ENCODE measurements at places on chromosomes 3 and 15.

DNA sequence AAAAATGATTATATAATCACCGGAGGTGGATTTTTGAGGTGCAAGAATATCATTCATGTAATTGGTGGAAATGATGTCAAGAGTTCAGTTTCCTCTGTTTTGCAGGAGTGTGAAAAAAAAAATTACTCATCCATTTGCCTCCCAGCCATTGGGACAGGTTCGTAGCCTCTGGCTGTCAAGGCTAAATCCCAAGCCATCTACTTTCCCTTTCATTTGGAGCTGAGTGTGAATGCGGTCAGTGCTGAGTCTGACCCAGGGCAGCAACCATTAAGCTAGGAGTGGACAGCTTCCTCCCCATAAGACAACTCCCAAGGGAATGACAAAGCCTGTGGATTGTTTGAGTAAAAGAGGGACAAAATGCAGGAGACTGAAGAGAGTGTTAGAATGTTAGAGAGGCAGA, 33.6 kb downstream of the PARP14 start:
- DNase-seq = no peak

GRCh38 chr3:157135671-157136396, 24.1 kb downstream of the CCNL1 start:
- no peak for DNase-seq

DNA sequence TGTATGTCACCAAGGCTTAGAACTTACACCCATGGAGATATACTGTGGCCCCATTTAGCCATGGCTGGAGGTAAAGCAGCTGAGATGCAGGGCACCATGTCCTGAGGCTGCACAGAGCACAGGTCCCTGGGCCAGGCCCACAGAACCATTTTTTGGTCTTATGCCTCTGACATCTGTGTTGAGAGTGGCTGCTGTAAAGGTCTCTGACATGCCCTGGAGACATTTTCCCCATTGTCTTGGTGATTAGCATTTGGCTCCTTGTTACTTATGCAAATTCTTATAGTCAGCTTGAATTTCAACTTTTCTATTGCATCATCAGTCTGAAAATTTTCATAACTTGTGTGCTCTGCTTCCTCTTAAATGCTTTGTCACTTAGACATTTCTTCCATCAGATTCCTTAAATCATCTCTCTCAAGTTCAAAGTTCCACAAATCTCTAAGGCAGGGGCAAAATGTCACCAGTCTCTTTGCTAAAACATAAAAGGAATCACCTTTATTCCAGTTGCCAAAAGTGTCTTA, 701.3 kb downstream of the EPHA3 start:
- DNase-seq = no peak

DNA sequence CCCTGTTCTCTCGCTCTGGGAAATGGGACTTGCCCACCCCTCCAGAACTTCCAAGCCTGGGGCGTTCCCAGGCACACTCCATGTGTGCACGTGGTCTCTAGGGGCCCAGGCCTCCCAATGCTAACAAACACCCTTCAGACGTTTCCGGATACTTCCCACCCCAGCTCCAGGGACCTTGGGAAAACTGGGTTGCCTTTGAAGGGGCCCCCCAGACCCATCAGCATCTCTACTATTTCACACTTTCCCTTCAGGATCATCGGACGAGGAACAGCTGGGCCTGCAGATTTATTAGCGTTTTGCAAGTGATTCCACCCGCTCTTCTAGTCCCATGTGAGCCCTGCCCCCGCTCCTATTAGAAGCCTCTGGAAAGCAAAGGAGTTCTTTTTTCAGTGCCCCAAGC, 63.2 kb downstream of the MAGEF1 start:
- DNase-seq = no peak

- no peak for DNase-seq
These were observed 41.8 kb downstream of the NCEH1 start for GRCh38 chr3:172669021-172669420.

DNA sequence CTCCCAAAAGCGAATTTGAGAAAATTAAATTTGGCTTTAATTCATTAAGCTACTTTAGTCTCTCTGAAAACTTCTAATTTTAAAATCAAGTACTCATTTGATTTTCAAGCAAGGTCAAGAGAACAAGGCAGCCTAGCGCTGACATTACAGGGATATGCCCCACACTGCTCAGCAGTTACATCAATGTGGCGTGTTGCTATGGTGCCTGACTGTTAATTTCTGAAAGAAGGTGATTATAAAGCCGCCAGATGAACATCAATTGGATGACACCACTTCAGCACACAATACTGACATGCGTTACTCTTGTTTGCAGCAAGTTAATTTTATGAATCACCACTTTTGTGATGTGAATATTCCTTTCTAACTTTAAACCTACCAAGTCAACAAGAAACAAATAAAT, 284.4 kb downstream of the FOXP1 start:
- DNase-seq = no peak

- no peak for DNase-seq
These were observed 295.6 kb downstream of the ZBBX start for GRCh38 chr3:167084545-167084944.

- no peak for DNase-seq
These were observed 25.4 kb downstream of the ALS2CL start for GRCh38 chr3:46668116-46668515.

DNA sequence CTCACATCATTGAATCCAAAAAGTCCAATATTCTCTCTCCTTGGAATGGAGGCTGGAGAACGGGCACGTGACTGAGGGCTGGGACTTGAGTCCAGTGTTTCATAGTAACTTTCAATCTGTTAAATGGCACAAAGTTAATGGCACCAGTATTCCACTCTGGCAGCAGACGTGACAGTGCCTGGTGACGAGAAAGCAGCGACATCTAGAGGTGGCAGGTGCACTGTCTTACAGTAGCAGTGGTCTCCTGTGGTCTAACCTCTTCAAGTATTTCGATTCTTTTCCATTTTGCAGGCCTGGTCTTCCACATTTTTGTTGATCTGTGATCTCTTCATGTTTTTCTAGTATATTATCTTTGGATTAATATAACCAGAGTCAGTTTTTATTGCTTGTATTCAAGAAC, 107.1 kb downstream of the OXSM start:
- DNase-seq = no peak

DNA sequence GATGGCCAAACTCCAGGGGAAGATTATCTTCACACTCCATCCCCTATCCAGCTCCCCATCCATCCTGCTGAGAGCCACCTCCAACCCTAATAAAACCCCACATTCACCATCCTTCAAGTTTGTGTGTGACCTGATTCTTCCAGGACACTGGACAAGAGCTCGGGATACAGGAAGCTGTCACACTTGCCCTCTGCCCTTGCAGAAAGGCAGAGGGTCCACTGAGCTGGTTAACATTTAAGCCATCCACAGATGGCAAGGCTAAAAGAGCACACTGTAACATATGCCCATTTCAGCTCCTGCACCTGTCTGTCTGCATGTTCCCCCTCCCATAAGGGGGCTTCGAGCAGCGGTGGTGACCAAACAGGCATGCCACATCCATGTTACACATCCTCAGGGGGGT, 29.8 kb downstream of the SETMAR start:
- no peak for DNase-seq

GRCh38 chr3:9088441-9089353, 125.4 kb upstream of the RAD18 start:
- DNase-seq = no peak

- no peak for DNase-seq
These were observed 9.2 kb upstream of the EPB42 start for GRCh38 chr15:43229977-43230376.

GRCh38 chr3:149971403-149972075, 844 bp upstream of the PFN2 start:
- peak; percentile 1 for DNase-seq

GRCh38 chr3:197298945-197299854, 788 bp upstream of the DLG1 start:
- no peak for DNase-seq

- no peak for DNase-seq
These were observed 6.6 kb upstream of the KLF13 start for GRCh38 chr15:31320022-31320421.

- no peak for DNase-seq
These were observed 431.3 kb downstream of the FOXP1 start for GRCh38 chr3:71152039-71152891.

DNA sequence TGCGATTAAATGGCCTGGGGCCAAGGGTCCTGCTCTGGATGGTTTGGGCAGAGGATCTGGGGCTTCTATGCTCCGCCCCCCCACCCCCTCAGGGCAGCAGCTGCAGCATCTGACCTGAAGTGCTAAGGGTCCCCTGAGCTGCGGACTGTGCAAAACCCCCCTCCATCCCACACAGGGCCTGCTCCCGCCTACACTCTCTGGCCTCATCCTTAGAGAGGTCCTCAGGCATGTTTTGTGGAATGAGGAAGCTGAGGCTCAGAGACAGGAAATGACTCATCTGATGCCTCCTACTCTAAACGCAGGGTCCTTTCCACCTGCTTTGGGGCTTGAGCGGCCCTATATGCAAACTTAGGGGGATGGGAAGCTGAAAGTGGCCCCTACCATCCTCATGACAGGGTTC, 59.5 kb upstream of the CTSH start:
- DNase-seq = no peak

DNA sequence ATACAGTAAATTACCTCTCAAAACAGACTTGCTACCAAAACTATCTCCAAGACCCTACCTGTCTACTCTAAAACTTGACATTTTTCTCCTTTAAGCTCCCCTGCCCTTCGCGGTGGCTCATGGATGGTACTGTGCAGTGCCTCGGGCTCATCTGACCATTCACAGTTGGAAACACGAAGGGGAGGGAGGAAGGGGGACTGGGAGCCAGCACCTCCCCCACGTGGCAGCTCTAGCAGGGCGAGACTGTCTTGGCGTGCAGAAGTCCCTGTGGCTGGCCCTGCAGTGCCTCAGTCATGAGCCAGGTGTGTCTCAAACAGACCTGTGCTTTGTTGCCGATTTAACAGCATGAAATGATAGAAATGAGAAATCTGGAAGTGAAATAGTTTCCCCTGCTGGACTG, 372.0 kb downstream of the GABRG3 start:
- DNase-seq = no peak

GRCh38 chr3:17489139-17489538, 253.3 kb downstream of the TBC1D5 start:
- no peak for DNase-seq

DNA sequence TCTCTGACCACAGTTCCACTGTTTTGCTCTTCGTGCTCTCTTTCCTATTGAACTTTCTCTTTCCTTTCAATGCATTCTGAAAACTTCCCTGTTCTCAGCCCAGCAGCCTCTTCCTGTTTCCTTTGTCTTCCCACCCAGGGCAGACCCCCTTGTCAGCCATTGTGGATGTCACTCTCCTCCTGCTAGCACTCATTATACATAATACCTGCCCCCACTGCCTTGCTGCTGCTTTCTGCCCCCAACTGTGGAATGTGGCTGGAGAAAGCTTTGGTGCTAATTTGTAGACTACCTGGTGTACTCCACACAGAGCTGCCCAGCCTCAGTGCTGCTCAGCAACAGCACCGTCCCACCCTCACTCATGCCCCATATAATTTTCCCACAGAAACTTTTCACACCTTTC, 80.2 kb downstream of the CHCHD6 start:
- no peak for DNase-seq

GRCh38 chr3:141362736-141363135, 5.6 kb upstream of the ZBTB38 start:
- no peak for DNase-seq

GRCh38 chr3:171753025-171753472, 57.2 kb downstream of the PLD1 start:
- DNase-seq = no peak

DNA sequence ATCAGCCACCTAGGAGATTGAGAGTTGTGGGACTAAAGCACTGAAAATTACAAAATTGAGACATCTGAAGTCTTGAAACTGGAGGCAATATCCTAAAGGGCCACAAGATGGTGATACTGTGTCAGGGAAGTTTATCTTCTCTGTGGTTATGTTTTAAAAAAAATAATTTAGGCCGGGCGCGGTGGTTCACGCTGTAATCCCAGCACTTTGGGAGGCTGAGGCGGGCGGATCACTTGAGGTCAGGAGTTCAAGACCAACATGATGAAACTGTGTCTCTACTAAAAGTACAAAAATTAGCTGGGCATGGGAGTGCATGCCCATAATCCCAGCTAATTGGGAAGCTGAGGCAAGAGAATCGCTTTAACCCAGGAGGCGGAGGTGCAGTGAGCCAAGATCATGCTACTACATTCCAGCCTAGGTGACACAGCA, 17.9 kb upstream of the NIT2 start:
- no peak for DNase-seq

GRCh38 chr3:19074257-19074900, 73.9 kb upstream of the KCNH8 start:
- DNase-seq = no peak

DNA sequence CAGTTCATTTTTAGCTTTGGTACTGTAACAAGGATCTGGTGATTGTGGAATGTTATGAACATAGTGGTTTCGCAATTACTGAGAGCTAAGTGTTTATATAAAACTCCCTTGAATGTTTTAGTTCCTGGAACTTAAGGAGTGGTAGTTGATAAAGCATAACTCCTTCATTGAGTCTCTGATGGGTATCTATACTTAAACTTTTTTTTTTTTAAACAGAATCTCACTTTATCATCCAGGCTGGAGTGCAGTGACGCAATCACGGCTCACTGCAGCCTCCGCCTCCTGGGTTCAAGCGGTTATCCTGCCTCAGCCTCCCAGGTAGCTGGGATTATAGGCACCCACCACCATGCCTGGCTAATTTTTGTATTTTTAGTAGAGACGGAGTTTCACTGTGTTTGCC, 11.3 kb downstream of the PRKCI start:
- no peak for DNase-seq

DNA sequence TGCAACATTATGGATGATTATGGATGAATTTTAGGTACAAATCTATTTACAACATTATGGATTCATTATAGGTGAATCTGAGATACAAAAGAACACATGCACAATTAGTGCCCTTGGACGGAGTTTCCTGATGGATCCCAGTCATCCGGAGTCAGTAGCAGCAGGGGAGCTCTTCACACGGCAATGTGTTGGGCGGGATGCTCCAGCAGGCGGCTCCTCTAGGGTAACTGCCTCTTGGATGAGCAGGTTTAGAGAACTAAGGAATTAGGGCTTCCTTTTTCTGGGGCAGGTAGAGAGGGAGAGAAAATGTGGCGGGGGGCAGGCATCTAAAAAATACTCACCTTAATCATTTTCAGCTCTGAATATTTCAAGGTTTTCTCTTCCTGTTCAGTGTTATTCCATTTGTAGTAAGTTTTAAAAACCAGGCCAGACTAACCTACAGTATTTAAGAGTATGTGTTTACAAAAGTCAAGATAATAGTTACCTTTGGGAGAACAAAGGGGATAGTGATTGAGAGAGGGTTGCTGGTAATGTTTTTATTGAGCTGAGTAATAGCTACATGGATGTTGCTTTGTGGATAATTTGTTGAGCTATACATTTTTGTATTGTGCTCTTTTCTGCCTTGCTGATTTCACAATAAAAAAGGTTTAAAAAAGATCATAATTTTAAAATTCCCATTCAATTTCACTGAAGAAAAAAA, 27.4 kb upstream of the GOLM2 start:
- DNase-seq = no peak

All from stimulated activated CD8-positive, alpha-beta memory T cell treated with anti-CD3 and anti-CD28 coated beads, Interleukin-7, amount 100 ng/mL, for 48 hours (primary cell).